ENCODE measurements at places on chromosomes 6 and 20. TPM values are rescaled to one million over a fixed set of nuclear protein-coding genes. Genes with fewer than 3 reads are reported as not detected.

ELOVL4 gene
- 37.2 TPM for total RNA-seq

FLRT3 gene
- 5.7 TPM for total RNA-seq

BPIFB4 gene
- not detected for total RNA-seq

CST4 gene
- total RNA-seq, result not detected

TMEM170B gene
- 11.0 TPM for total RNA-seq

TRIM40 gene
- not detected for total RNA-seq

OOEP gene
- total RNA-seq, result not detected

IBTK gene
- 36.1 TPM for total RNA-seq

RAD21L1 gene
- total RNA-seq, result not detected

LST1 gene
- not detected for total RNA-seq

C20orf202 gene
- total RNA-seq, result not detected

TPD52L1 gene
- total RNA-seq, result not detected

RFX6 gene
- not detected for total RNA-seq

Measured in glutamatergic neuron (in vitro differentiated cells).